ENCODE measurements at places on chromosomes 11 and 22. TPM values are rescaled to one million over a fixed set of nuclear protein-coding genes. Genes with fewer than 3 reads are reported as not detected.

GRCh38 chr11:123211149-123211852 lies 16.3 kb upstream of the CLMP start:
- no peak for DNase-seq

DNA sequence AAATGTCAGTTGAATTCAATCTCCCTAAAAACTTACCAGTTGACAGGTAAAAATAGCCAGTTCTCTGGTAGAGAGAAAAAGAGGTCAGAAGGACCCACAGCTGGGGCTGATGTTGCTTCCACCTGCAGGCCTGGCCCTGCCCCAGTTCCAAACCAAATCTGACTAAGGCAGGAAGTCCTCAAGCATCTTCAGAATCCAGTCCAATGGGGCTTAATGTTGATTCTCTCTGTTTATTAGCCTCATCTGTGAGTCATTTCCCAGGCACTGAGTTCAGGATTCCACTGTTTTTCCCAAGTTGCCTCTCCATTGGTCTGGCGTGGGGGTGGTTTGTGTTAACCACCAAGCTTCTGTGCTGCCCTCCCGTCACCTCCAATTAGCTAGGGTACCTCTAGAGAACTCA lies 601.8 kb downstream of the INSC start:
- DNase-seq, result no peak

DNA sequence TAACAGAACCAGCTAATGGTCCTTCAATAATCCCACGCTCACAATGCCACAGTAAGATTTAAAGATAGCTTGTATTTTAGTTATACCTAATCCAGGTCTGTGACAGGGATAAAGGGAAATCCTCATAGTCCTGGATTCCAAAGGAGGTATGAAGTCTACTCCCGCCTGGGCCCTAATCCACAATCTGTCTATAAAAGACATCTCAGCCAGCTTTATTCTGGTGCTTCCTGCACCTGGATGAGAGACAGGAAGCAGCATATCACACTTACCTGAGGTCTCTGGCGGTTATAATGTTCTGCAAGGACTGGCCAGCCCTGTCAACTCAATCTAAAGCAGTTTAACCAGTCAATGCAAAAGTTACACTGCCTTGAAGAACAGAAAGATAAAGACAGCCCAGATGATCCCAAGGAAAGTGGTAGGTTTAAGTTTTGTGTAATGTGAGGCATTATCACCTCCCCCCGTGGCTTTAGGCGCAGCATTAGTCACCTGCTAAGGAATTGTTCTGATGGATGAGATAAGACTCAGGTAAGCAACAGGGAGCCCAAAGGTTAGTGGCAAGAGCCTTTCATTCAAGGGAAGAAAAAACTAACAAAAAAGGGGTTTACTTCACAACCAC lies 57.6 kb downstream of the PLEKHA7 start:
- DNase-seq, result no peak

NPAS4 gene
- not detected for total RNA-seq

Data from Karpas-422 (cell line).